ENCODE measurements at places on chromosomes 1 and 21. TPM values are rescaled to one million over a fixed set of nuclear protein-coding genes. Genes with fewer than 3 reads are reported as not detected.

Gene SH2D2A
- 0.30 TPM for total RNA-seq

Gene AIM2
- not detected for total RNA-seq

Gene NSL1
- total RNA-seq: 46.1 TPM

Gene KRTCAP2
- total RNA-seq: 147 TPM

Gene CFHR1
- total RNA-seq: not detected

Gene TMPRSS15
- not detected for total RNA-seq

- H3K4me1 ChIP-seq: no peaks in the 10 kb centered on the region
- no peaks in the 10 kb centered on the region for H3K27me3 ChIP-seq
- no peak for DNase-seq
- H3K4me3 ChIP-seq: no peak overlapping the region
- no peaks in the 10 kb centered on the region for H3K36me3 ChIP-seq
- no peak overlapping the region for H3K27ac ChIP-seq
Observed at GRCh38 chr1:51899022-51899421, 20.5 kb upstream of the NRDC start.

DNA sequence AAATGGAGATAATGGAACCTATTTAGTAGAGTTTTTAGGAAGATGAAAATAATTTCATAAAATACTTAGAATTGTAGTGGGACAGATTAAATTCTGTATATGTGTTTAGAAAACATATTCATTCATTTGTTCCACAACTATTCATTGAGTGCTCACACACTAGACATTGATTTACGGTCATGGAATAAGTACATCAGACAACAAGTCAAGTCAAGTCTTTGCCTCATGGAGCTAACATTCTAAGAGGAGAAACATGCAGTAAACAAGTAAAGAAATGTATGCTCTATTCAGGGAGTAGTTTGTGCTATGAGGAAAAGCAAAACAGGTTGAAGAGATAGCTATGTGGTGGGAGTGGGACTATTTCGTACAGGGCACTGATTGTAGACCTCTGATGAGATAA lies 9.0 kb downstream of the BTBD19 start:
- DNase-seq: no peak
- no peaks in the 10 kb centered on the region for H3K27me3 ChIP-seq
- peaks cover 11% of the 10 kb centered on the region for H3K36me3 ChIP-seq
- H3K27ac ChIP-seq: no peak overlapping the region

- H3K4me3 ChIP-seq: no peak overlapping the region
- H3K36me3 ChIP-seq: no peaks in the 10 kb centered on the region
- no peak overlapping the region for H3K27ac ChIP-seq
- H3K4me1 ChIP-seq: no peaks in the 10 kb centered on the region
- DNase-seq: no peak
Observed at GRCh38 chr1:67811781-67812180, 21.5 kb downstream of the GNG12 start.

DNA sequence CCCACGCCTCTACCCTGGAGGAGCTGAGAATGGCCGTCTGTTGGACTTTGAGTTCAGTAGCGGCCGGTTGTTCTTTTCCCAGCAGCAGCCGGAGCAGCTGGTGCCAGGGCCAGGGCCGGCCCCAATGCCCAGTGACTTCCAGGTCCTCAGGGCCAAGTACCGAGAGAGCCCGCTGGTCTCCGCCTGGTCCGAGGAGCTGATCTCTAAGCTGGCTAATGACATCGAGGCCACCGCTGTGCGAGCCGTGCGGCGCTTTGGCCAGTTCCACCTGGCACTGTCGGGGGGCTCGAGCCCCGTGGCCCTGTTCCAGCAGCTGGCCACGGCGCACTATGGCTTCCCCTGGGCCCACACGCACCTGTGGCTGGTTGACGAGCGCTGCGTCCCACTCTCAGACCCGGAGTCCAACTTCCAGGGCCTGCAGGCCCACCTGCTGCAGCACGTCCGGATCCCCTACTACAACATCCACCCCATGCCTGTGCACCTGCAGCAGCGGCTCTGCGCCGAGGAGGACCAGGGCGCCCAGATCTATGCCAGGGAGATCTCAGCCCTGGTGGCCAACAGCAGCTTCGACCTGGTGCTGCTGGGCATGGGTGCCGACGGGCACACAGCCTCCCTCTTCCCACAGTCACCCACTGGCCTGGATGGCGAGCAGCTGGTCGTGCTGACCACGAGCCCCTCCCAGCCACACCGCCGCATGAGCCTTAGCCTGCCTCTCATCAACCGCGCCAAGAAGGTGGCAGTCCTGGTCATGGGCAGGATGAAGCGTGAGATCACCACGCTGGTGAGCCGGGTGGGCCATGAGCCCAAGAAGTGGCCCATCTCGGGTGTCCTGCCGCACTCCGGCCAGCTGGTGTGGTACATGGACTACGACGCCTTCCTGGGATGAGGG lies 28.5 kb upstream of the SPSB1 start:
- no peak overlapping the region for H3K4me3 ChIP-seq
- H3K27ac ChIP-seq: no peak overlapping the region
- no peak for DNase-seq
- H3K27me3 ChIP-seq: no peaks in the 10 kb centered on the region
- no peaks in the 10 kb centered on the region for H3K4me1 ChIP-seq

DNA sequence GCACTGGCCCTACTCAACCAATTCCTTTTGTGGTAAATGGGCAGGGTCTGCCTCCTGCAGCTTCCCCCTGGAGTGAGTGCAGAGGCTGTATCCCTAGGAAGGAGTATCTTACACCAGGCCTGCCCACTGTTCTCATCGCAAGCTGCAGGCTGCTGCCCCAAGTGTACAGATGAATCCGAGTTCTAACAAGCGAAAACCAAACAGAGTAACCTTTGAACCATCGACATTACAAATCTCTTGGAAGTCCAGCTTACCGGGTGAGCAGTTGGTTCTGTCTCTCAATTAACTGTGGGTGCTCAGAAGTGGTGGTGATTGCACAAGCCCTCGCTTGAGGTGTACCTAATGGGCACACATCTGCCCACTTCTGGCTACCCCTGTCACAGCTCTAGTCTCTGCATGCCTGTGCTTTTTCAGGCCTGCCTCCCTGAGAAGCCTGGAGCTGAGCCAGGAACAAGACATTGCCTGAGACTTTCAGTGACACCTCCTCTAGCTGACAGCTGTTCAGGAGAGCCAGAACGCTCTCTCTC lies 22.7 kb downstream of the INAVA start:
- no peak overlapping the region for H3K4me3 ChIP-seq
- no peaks in the 10 kb centered on the region for H3K36me3 ChIP-seq
- DNase-seq: no peak
- H3K4me1 ChIP-seq: no peaks in the 10 kb centered on the region
- no peaks in the 10 kb centered on the region for H3K27me3 ChIP-seq

DNA sequence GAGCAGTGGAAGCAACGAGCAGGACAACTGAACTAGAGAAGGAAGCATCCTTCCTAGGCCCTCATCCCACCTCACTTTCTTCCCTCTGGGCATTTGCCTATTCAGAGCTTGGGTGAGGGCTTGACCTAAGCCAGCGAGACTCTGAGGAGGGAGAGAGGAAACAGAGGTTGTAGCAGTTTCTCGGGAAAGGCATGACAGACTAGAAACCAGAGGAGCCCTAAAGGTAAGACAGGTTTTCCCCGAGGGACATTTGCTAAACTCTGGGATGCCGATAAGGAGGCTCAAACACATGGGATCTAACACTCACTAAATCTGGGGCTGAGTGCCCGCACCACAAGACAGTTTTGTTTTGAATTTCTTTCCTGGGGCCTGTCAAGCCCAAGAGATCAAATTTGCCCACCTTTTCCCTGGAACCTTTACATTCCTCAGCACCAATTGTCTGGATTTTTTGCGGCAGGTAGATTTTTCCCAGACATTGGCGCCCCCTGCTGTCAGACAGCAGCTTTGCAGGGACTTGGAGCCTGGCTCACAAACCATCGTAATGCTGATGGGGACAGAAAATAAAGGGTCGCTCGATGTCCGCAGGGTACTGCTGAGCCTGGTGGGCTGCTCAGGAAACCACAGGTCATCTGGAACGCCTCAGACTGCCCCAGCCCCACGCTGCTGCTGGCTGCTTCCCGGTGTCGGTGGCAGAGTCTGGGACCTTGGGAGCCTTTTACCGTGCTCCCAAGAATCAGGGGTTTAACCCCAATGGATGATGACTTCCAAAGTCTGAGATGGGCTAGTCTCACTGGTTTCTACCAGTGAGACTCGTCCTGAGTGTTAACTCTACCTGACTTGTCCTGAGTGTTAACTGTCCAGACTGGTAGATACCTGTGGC lies 23.4 kb upstream of the TSPAN2 start:
- no peak for DNase-seq
- H3K36me3 ChIP-seq: no peaks in the 10 kb centered on the region
- H3K27ac ChIP-seq: no peak overlapping the region
- no peaks in the 10 kb centered on the region for H3K27me3 ChIP-seq
- no peak overlapping the region for H3K4me3 ChIP-seq

DNA sequence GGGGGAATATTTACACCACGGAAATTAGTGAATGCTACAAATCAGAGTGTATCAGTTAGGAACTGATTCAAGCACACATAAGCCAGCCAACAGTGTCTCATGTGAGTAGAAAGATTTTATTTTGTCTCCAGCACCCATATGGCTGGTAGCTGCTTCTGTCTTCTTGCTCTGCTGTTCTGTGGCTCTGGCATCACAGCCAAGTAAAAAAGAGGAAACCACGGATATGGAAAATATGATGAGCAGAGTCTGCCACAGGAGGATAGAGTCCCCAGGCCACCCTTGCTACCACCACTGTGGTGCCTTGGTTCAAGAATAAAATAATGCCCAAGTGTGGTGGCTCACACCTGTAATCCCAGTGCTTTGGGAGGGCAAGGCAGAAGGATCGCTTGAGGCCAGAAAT lies 53.6 kb upstream of the SPOCD1 start:
- H3K4me1 ChIP-seq: no peaks in the 10 kb centered on the region
- no peak for DNase-seq
- no peaks in the 10 kb centered on the region for H3K27me3 ChIP-seq
- H3K27ac ChIP-seq: no peak overlapping the region
- no peak overlapping the region for H3K4me3 ChIP-seq

GRCh38 chr1:187960125-187960638 lies 1131.4 kb downstream of the PLA2G4A start:
- H3K27ac ChIP-seq: no peak overlapping the region
- H3K36me3 ChIP-seq: no peaks in the 10 kb centered on the region
- DNase-seq: no peak
- H3K4me1 ChIP-seq: no peaks in the 10 kb centered on the region
- H3K4me3 ChIP-seq: no peak overlapping the region

GRCh38 chr21:45713613-45714012 lies 70.1 kb downstream of the PCBP3 start:
- H3K4me1 ChIP-seq: no peaks in the 10 kb centered on the region
- no peaks in the 10 kb centered on the region for H3K36me3 ChIP-seq
- no peak overlapping the region for H3K27ac ChIP-seq
- no peak for DNase-seq
- no peaks in the 10 kb centered on the region for H3K27me3 ChIP-seq
- no peak overlapping the region for H3K4me3 ChIP-seq

DNA sequence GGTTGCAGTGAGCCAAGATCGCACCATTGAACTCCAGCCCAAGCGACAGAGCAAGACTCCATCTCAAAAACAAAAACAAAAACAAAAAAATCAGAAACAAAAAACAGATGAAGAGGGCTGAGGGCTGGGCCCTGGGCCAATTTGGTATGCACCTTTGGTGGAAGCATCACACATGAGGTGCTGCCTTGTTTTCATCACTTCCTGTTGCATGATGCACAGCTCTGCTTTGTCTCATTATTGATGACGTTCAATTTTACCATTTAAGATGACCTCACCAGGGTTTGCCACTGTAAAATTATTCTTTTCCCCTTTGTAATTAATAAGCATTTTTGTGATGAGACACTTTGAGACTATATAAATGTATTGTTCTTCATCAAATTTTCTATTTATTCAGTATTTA lies 9.8 kb upstream of the IFNAR2 start:
- no peak overlapping the region for H3K27ac ChIP-seq
- no peak for DNase-seq
- H3K27me3 ChIP-seq: no peaks in the 10 kb centered on the region

GRCh38 chr1:28508435-28508754 lies 2.6 kb downstream of the RCC1 start:
- peaks cover 58% of the 10 kb centered on the region for H3K36me3 ChIP-seq
- no peaks in the 10 kb centered on the region for H3K27me3 ChIP-seq
- DNase-seq: no peak
- no peak overlapping the region for H3K4me3 ChIP-seq
- peaks cover 46% of the 10 kb centered on the region for H3K4me1 ChIP-seq
